ENCODE measurements at places on chromosomes 11 and 22. TPM values are rescaled to one million over a fixed set of nuclear protein-coding genes. Genes with fewer than 3 reads are reported as not detected.

HOATZ gene
- not detected for total RNA-seq

OR4A16 gene
- not detected for total RNA-seq

THAP7 gene
- 13.8 TPM for total RNA-seq

ADAMTS8 gene
- not detected for total RNA-seq

SMC1B gene
- total RNA-seq: not detected

MAPK8IP2 gene
- total RNA-seq: 0.34 TPM

C22orf42 gene
- not detected for total RNA-seq

MRGPRE gene
- total RNA-seq: not detected

ZNF214 gene
- total RNA-seq: 1.7 TPM

NXPE1 gene
- not detected for total RNA-seq

GRCh38 chr11:78594814-78595213 is 20.1 kb upstream of the NARS2 start:
- no peak for DNase-seq

DNA sequence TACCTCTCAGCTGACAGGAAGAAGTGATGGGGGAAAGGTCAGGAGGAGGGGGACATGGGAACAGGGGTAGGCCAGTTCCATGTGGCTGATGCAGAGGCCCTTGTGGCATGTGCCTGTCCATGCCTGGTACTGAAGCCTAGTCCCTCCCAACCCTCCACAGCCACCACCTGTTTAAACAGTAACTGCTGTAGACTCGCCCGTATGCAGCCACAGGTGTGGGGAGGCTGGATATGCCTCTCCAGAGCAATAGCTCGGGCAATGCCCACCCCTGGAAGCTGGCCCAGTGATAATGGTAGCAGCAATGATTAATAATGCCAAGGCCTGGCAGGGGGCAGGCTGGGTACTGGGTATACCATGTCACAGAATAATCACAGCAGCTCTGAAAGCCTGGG is 2.3 kb downstream of the SMTN start:
- DNase-seq: no peak

GRCh38 chr22:36536717-36537116 is 7.8 kb upstream of the EIF3D start:
- DNase-seq: no peak

GRCh38 chr22:17726928-17727897 is 47.1 kb downstream of the BID start:
- no peak for DNase-seq

- DNase-seq: peak; percentile 44
Observed at GRCh38 chr11:65133724-65134123, 595 bp downstream of the SYVN1 start.

GRCh38 chr11:94243571-94244515 is 60.5 kb upstream of the IZUMO1R start:
- DNase-seq: no peak

GRCh38 chr11:127632546-127632945 is 632.0 kb upstream of the KIRREL3 start:
- DNase-seq: no peak

DNA sequence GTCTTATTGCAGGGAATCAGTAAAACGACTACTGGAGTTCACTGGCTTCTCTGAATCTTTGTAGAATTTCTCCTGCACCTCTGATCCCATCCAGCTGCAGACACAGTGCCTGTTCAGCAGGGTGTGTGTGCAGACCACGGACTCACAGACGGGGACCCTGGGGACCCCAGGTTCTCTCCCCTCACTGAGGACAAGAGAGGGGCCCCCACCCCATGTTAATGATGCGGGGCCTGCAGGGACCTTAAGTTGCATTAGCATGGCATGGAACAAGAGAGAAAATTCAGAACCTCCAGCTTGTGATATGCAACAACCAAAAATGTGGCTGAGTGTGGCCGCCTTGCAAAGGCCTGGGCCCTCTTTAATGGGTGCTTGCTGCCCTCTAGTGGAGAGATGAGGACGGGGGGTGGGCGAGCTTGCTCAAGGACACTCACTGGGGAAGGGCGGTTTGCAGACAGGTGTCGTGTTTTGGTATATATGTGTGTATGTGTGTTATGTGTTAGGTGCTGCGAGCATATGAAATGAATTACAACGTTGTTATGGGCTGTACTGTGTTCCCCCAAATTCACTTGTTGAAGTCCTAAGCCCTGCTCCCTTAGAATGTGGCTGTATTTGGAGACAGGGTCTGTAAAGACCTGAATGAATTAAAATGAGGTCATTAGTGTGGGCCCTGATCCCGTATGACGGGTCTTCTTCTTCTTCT is 84.4 kb upstream of the SEPTIN5 start:
- DNase-seq: peak; percentile 93

DNA sequence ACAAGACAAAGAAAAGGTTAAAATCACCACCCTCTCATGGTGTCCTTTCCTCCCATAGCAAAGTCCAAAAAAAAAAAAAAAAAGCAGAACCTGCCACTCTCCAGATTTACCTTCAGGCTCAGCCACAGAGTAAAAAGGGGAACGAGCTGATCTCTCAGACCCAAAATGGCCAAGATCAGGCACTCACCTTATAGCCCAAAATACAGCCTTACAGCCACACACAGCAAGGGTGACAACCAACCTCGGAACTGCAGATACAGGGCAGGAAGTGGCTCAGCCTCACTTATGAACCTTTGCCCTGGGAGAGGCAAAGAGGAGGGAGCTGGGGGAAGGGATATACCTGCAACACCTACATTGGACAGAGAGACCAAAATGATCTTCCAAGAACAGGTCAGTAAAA is 4.5 kb downstream of the FHIP1B start:
- no peak for DNase-seq

GRCh38 chr11:115198321-115198741 is 305.9 kb downstream of the CADM1 start:
- no peak for DNase-seq

DNA sequence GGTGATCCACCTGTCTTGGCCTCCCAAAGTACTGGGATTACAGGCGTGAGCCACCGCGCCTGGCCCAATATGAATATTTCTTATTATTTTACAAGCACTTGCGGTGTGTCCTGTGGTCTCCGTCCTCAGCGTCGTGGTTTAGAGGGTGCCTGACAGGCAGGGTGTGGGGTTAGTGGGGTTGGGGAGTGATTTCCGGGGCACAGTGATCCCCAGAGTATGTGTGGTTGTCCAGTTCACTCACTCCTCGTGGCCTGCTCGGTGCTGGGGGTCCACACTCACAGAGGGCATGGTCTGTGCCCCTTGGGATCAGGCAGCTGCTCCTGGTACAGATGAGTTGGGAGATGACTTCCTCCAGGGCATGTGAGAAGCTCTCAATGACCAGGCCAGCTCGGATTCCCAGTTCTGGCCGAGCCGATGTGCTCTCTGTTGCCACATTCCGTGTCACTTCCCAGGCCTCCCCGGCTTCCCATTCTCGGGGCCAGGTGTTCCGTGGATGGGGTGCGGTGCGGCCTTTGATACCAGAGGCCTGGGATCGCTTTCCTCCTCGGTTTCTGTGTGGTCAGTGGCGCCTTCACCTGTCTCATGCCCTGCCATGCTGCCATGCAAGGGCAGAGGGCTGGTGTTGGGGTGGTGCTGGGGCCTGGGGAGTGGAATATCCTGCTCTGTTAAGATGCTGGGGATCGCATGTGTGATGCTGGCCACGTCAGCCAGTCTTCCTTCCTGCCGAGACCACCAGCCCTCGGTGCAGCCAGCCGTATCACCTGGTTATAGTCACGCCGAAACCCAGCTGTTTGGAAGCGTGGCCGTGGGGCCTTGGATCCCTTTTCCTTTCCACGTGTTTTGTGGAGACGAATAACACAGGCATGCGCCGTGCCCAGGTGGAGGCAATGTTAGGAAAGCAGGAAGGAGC is 39.6 kb downstream of the PARVB start:
- DNase-seq: peak; percentile 23

DNA sequence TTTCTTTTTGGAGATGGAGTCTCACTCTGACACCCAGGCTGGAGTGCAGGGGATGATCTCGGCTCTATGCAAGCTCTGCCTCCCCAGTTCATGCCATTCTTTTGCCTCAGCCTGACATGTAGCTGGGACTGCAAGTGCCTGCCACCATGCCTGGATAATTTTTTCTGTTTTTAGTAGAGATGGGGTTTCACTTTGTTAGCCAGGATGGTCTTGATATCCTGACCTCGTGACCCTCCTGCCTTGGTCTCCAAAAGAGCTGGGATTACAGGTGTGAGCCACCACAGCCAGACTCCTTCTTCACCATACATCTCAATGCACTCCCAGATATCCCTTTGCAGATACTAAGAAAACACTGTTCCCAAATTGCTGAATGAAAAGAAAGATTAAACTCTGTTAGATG is 224.3 kb downstream of the OR4A5 start:
- DNase-seq: no peak

GRCh38 chr11:104570078-104570701 is 328.1 kb downstream of the CASP12 start:
- peak; percentile 14 for DNase-seq

DNA sequence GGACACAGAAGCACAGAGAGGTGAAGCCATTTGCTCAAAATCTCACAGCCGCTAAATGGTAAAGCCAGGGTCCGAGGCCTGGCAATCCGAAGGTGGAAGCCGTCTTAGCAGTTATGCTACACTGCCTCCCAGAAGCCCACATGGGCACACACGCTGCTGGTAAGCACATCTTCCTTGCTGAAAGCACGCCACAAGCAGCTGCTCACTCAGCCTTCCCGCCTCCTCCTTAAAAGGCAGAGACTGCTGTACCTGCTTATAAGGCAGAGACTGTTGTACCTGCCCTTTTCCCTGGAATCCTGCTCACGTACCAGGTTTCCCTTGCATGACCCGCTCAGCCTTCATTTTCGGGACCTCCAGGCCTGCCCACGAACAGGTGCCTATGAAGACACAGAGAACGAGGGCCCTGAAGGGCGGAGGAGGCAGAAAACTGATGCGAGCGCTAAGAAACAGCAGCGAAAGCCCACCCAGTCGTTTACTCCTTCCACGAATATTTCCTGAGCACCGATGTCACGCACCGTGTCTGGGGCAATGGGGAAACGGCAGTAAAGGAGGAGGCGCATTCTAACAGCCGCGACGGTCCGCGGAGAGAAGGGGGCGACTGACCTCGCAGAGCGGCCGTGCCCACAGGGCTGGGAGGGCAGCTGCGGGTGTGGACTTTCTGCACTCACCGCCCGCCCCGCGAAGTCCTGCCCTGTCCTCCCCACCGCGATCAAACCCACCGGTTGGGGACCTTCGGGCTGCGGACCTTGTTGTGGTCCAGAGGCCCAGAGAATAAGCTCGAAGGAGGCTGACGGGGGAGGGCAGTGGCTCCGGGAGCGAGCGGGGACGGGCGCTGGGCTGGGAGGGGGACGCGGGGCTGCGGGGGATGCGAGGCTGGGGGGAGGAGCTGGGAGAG is 13.0 kb downstream of the SPATA19 start:
- DNase-seq: no peak

GRCh38 chr11:212150-213100 is 4.9 kb downstream of the RIC8A start:
- DNase-seq: no peak

GRCh38 chr11:71215425-71215965 is 36.9 kb downstream of the SHANK2 start:
- no peak for DNase-seq

GRCh38 chr11:33211580-33211979 is 45.6 kb upstream of the HIPK3 start:
- no peak for DNase-seq

- DNase-seq: no peak
Observed at GRCh38 chr11:69059429-69059828, 10.7 kb downstream of the TPCN2 start.
